Endothelial cell of umbilical vein (primary cell): ENCODE measurements at places on chromosomes 1 and 21.
A peak's percentile ranks its signal among the peaks of the same experiment; 100 is the strongest.

DNA sequence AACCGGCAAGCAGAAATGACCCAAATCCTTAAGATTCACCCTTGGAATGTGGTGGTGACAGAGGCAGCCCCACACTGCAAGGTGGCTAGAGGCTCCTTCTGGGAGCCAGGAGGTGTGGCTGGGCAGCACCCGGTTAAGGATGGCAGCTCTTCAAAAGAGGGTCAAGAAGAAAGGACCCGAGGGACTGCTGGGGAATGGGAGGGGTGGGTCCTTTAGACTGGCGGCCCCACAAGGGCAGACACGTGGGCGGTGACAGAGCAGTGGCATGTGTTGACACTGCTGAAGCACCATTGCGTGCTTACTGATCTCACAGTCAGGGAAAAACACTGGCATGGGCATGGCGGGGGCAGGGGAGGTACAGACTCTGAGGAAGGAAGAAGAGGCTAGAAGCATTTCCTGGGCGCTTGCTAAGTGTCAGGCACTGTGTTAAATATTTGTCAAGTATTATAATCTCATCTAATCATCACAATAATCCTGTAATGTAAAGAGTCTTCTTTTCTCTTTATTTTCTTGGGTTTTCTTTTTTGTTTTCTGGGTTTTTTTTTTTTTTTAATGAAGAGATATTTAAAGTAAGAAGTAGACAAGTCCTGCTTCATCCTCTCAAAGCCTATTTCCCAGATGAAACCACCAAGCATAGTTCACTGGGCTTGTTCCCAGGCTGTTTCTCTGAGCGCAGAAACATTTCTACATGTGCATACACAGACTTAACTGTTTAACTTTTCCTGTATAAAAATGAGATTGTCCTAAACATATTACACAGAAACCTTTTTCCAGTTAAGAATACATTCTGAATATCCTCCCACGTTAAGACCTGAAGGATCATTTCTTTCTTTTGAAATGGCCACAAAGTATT, 165.8 kb upstream of the EDN2 start:
- no peak overlapping the region for H3K27ac ChIP-seq
- H3K4me3 ChIP-seq: no peak overlapping the region
- no peaks in the 10 kb centered on the region for H3K27me3 ChIP-seq
- no peaks in the 10 kb centered on the region for H3K36me3 ChIP-seq
- no peak for DNase-seq
- H3K4me1 ChIP-seq: peaks cover 10% of the 10 kb centered on the region

DNA sequence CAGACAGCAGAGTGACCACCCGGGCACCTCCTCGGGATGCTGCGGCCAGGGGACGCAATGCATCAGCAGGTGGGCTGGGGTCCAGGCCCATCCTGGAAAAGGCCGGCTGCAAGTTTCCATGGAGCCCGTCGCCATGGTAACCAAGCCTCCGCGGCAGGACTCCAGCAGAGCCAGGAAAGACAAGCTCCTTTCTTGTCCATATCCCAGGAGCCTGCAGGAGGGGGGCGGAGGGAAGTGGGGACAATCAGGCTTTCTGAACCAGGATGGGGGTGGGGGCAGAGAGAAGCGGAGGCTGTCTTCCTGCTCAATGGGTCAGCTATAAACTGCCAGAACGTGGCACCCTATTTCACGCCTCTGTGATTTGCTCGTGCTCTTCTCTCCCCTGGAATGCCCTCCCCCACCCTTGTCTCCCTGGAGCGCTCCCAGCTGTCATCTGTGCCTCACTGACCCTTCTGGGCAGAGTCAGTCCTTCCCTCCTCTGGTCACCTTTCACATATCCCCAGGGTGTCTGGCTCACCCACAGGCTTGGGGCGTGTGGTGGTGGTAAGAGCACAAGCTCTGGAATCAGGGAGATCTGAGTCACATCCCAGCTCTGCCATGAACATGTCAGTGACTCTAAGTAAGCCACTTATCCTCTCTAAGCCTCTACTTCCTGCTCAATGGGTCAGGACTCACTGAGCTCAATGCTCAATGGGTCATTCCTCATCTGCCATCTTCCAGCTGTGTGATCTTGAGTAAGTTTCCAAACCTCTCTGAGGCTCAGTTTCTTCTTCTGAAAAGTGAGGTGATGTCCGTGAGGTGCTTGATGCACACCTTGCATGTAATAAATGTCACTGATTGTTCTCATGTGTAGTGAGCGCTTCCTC, 58.9 kb upstream of the LAPTM5 start:
- no peak for DNase-seq
- H3K4me3 ChIP-seq: no peak overlapping the region
- no peaks in the 10 kb centered on the region for H3K4me1 ChIP-seq
- H3K27ac ChIP-seq: no peak overlapping the region
- peaks cover 8% of the 10 kb centered on the region for H3K27me3 ChIP-seq

DNA sequence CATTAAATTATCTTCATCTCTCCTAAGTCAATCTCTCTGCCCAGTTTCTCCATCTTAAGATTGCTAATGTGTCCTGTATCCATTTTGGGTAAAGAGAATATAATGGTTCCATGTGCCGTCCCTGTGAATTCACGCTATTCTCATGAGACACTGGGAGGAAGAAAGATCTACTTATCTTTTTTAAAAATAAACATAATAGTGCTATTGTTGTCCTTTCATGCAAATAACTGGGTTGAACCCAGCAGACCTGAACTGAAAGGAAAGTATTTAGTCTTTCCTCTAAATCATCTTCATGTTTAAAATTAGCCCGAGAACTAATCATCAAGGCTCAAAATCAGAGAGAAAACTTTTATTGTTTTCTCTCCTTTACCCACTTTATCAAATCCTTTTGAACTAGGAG, 22.4 kb downstream of the SLAMF1 start:
- no peak for DNase-seq
- no peak overlapping the region for H3K27ac ChIP-seq
- no peaks in the 10 kb centered on the region for H3K4me1 ChIP-seq
- H3K4me3 ChIP-seq: no peak overlapping the region

GRCh38 chr1:197677313-197677712, 98.0 kb downstream of the DENND1B start:
- no peaks in the 10 kb centered on the region for H3K27me3 ChIP-seq
- no peak for DNase-seq
- H3K4me1 ChIP-seq: no peaks in the 10 kb centered on the region
- H3K4me3 ChIP-seq: no peak overlapping the region
- no peak overlapping the region for H3K27ac ChIP-seq
- no peaks in the 10 kb centered on the region for H3K36me3 ChIP-seq

- H3K36me3 ChIP-seq: no peaks in the 10 kb centered on the region
- H3K4me3 ChIP-seq: no peak overlapping the region
- DNase-seq: peak; percentile 30
- no peak overlapping the region for H3K27ac ChIP-seq
These were observed 214.1 kb downstream of the NUF2 start for GRCh38 chr1:163535807-163536206.

DNA sequence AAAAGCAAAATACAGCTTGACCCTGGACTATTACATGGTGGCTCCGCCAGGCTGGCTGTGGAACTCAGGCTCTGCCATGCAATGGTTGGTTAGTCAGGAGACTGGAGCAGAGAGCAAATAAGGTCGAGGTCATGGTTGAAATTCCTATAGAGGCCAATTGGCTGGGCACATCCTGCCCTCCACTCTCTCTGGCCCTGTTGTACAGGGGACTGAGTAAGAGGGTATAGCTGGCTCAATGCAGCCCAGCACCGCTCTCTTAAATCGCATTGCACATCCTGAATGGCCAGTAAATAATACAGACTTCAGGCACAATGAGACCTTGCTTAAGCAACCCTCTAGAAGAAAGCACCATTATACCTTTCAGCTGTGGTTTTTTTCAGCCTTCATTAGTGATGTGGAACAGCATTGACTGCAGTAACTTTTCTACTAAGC, 59.3 kb upstream of the PPP2R5A start:
- peaks cover 4% of the 10 kb centered on the region for H3K27me3 ChIP-seq
- no peak overlapping the region for H3K4me3 ChIP-seq
- H3K36me3 ChIP-seq: no peaks in the 10 kb centered on the region
- H3K27ac ChIP-seq: no peak overlapping the region
- no peak for DNase-seq

GRCh38 chr1:56063461-56063860, 515.9 kb downstream of the PLPP3 start:
- no peak overlapping the region for H3K27ac ChIP-seq
- H3K36me3 ChIP-seq: no peaks in the 10 kb centered on the region
- DNase-seq: no peak
- no peak overlapping the region for H3K4me3 ChIP-seq
- no peaks in the 10 kb centered on the region for H3K27me3 ChIP-seq

GRCh38 chr1:235898126-235898525, 31.4 kb upstream of the LYST start:
- no peaks in the 10 kb centered on the region for H3K36me3 ChIP-seq
- H3K27me3 ChIP-seq: peaks cover 4% of the 10 kb centered on the region
- no peak overlapping the region for H3K4me3 ChIP-seq
- DNase-seq: no peak

DNA sequence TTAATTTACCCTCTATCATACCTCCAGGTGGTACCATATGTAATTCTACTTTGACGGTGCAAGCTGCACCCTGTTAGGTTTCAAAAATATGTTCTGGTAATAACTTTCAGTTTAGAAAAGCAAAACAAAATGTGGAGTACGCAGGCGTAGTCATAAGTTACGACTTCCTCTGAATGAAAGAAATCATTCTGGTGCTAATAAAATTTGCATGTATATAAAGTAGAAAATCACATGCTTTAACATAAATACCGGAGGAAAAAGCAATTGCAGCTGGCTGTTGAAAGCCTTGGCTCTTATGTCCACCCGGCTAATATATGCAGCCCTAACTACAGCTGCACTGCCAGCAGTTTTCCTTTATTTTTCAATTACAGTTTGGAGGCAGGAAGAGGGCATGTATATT, 65.2 kb upstream of the TMPRSS15 start:
- H3K4me1 ChIP-seq: no peaks in the 10 kb centered on the region
- H3K4me3 ChIP-seq: no peak overlapping the region
- H3K36me3 ChIP-seq: no peaks in the 10 kb centered on the region
- no peaks in the 10 kb centered on the region for H3K27me3 ChIP-seq
- H3K27ac ChIP-seq: no peak overlapping the region

GRCh38 chr1:63635681-63636080, 42.5 kb downstream of the PGM1 start:
- no peak overlapping the region for H3K4me3 ChIP-seq
- no peak overlapping the region for H3K27ac ChIP-seq
- H3K4me1 ChIP-seq: no peaks in the 10 kb centered on the region
- DNase-seq: no peak
- H3K36me3 ChIP-seq: no peaks in the 10 kb centered on the region
- no peaks in the 10 kb centered on the region for H3K27me3 ChIP-seq

- no peak overlapping the region for H3K27ac ChIP-seq
- no peak for DNase-seq
- no peaks in the 10 kb centered on the region for H3K4me1 ChIP-seq
These were observed 394.2 kb downstream of the DUSP10 start for GRCh38 chr1:221347706-221348105.

DNA sequence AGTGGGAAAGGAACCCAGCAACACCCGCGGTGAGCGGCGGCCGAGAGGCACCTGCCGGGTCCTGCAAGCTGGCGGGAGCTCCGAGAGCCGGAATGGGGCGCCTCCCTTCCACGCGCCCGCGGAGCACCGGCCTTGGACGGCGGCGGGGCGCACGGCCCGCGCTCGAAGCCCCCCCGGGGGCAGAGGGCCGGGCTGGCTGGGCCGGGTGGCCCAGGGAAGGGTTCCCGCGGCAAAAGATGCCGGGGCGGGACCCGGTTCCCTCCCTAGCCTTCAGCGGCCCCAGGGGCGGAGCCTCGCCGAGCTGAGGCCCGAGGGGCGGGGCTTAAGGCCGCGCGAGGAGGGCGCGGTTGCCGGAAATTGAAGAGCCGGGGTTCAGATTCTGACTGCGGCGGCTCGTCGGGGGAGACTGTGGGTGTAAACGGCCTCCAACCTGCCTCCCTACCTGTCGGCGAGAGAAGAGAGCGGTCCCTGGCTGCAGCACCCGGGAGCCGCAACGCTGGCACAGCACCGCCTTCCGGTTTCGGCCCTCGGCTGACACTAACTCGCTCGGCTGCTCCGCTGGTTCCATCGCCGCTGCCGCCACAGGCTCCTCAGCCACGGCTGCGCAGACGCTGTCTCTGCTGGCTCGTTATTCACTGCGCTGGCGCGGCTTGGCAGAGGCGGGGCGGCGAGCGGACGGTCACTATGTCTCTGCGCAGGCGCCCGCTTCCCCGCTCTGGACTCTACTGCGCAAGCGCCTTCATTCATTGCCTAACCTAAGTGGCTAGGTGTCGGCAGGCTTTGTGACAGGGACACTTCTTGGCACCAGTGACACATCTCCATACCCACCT, at the start of gene RABIF:
Gene RABIF (minus strand): TSS at position 619 of the 830 bp plus-strand sequence. CDS start 51 bp downstream, at position 568.
- H3K4me3 ChIP-seq: peak within 1 kb of the TSS; percentile 79
- peak; percentile 97 for DNase-seq
- no peaks in the 10 kb centered on the region for H3K27me3 ChIP-seq
- H3K36me3 ChIP-seq: peaks cover 9% of the 10 kb centered on the region

GRCh38 chr1:66532798-66533783, 862 bp upstream of the SGIP1 start:
- H3K4me1 ChIP-seq: peaks cover 39% of the 10 kb centered on the region
- DNase-seq: peak; percentile 81
- peak overlapping the region; percentile 47 for H3K4me3 ChIP-seq
- no peaks in the 10 kb centered on the region for H3K27me3 ChIP-seq
- no peaks in the 10 kb centered on the region for H3K36me3 ChIP-seq

- H3K27me3 ChIP-seq: no peaks in the 10 kb centered on the region
- H3K27ac ChIP-seq: peak overlapping the region; percentile 22
- peak; percentile 86 for DNase-seq
- peaks cover 13% of the 10 kb centered on the region for H3K4me1 ChIP-seq
- H3K36me3 ChIP-seq: no peaks in the 10 kb centered on the region
These were observed 16.4 kb upstream of the CGN start for GRCh38 chr1:151494741-151495281.

DNA sequence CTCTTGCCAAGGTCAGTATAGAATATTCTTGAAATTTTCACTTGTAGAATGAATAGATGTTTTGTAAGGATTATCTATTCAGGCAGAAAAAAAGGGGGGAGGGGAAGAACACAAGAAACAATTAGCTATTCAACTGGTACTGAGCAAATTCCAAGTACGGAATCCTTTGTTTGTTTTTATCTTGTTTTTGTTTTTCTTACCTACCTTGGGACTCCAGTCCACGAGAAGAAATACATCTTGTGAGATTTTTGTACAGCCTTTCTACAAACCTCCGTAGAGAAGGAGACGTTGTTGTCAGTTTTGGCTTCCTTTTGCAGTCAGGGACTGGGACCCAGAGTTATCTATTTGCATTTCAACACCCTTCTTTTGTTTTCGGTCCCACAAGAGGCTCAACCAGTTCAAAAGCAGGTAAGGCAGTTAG, 36.0 kb downstream of the ZNF281 start:
- H3K27ac ChIP-seq: no peak overlapping the region
- DNase-seq: no peak
- H3K36me3 ChIP-seq: no peaks in the 10 kb centered on the region
